ENCODE measurements at places on chromosomes 16 and 17.

- DNase-seq = peak; percentile 55
These were observed 19.8 kb downstream of the COX4I1 start for GRCh38 chr16:85819245-85819644.

GRCh38 chr16:3609895-3610697 lies 1.3 kb downstream of the SLX4 start:
- no peak for DNase-seq

DNA sequence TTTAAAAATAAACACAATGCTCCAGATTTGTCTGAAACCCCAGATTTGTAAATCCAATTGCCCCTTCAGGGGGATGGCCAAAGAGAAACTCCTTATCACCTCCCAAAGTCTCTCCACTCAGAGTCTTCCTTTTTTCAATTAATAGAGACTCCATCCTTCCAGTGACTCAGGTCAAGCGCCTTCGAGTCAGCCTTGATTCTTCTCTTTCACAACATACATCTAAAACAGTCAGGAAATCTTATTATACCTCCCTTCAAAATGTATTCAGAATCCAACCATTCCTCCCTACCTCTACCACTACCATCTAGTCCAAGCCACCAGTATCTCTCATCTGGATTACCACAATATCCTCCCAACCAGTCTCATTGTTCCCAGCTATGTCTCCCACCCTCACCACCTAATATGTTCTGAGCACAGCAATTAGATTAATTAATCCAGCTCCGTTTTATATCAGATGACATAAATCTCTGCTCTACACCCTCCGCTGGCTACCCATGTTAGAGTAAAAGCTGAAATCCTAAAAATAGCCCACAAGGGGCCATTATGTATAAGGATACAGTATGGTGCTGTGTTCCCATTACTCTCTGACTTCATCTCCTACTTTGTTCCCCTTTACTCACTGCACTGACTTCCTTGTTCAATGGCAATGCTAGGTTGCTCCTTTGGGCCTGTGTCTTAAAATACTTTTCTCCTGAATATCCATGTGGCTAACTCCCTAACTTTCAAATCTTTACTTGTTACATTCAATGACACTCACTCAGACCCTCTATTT lies 11.8 kb downstream of the SIAH1 start:
- no peak for DNase-seq

GRCh38 chr17:63764716-63765115 lies 8.7 kb downstream of the CCDC47 start:
- DNase-seq = no peak

DNA sequence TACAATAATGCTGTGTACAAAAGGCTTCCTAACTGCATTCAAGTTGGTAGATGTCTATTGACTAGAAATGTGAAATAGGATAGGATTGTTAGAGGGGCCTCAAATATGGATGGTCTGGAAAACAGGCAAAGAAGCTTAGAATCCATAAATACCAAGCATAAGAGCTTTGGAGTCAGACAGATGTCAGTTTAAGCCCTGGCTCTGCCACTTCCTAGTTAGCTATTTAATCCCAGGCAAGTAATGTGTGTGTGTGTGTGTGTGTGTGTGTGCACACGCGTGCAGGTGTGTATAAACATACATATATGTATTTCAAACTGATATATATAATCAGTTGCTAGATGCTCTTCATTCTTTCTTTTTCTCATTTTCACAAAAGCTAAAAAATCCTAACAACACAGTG lies 66.7 kb downstream of the MMD start:
- DNase-seq = no peak

DNA sequence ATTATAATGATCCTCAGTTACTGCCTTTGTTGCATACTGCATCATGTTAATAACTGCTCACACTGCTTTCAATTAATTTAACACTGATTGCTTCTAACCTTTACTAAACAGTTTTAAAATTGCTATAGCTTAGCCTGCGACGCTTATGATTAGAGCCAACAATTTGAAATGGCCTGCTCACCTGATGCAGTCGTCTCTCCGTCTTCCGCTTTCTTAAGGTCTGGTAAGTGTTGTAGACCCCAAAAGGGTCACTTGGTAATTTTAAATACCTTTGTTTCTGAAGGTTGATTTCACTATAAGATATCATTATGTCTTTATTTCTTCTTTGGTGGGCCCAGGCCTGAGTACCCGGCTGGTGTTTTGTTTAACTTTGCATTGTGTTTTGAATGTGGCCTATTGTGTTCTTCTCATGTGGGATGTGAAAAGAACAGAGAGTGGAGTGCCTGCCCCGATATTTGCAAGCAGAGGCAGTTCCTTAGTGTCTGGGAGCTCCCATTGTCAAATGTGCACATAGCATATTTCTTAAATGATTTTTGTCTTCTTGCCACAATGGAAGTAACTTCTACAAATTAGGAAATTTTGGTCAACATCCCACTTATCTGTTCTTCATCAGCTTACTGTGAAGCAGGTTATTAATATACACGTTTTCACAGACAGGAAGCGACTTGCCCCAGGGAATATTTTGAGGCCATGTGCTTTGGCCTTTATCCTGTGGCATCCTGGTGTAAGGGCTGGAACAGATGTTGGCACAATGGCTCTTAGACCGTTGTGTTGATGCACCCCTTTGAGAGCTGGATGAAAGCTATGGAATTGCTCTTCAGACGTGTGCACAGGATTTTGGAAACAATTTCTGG lies 2.9 kb downstream of the PHKB start:
- no peak for DNase-seq

- no peak for DNase-seq
These were observed 637 bp downstream of the DHRS11 start for GRCh38 chr17:36592316-36592715.

GRCh38 chr16:27328937-27329336 lies 15.2 kb downstream of the IL4R start:
- no peak for DNase-seq

DNA sequence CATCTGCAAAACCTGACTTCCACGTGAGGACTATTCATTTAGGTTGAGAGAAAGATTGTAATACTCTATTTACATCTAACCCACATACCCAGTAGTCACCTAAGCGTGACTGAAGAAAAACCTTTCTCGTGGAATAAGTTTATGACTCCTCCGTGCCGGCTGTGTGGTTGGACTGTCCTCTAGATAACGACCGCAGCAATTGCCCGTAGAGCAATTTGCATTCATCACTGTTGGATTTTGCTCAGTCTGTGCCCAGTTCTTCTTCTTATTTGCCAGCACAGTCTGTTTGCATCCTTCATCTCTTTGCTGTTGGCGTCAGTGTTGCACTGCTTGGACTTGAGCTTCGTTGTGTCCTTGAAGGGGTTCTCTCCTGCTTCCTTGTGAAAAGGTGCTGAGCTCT lies 131.3 kb downstream of the CYB561 start:
- DNase-seq = no peak

DNA sequence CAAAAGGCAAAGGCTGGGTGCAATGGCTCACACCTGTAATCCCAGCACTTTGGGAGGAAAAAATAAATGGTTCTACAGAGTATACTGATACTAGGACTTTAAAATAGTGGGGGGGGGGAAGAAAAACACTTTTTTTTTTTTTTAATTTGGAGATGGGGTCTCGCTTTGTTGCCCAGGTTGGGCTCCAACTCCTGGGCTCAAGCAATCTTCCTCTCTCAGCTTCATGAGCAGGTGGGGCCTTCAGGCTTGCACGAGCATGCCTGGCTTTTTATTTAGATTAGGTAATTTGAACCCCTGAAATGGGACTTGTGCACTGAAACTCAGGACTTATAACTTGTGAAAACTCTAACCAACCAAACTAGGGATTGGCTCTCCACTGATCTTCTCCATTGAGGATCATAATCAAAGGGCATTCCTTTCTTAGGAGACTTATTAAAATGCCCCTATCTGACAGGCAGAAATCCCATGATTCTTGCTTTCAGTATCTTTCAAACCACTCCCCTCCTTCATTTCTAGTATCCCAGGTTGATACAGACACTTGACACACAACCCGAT lies 16.9 kb downstream of the GRB2 start:
- DNase-seq = no peak

GRCh38 chr17:3558603-3559269 lies 1.1 kb upstream of the TRPV3 start:
- peak; percentile 44 for DNase-seq

DNA sequence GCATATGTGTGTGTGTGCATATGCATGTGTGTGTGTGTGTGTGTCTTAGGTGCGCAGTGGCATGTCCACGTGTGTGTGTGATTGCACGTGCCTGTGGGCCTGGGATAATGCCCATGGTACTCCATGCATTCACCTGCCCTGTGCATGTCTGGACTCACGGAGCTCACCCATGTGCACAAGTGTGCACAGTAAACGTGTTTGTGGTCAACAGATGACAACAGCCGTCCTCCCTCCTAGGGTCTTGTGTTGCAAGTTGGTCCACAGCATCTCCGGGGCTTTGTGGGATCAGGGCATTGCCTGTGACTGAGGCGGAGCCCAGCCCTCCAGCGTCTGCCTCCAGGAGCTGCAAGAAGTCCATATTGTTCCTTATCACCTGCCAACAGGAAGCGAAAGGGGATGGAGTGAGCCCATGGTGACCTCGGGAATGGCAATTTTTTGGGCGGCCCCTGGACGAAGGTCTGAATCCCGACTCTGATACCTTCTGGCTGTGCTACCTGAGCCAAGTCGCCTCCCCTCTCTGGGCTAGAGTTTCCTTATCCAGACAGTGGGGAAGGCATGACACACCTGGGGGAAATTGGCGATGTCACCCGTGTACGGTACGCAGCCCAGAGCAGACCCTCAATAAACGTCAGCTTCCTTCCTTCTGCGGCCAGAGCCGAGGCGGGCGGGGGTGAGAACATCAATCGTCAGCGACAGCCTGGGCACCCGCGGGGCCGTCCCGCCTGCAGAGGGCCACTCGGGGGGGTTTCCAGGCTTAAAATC lies 47.6 kb downstream of the IL21R start:
- peak; percentile 45 for DNase-seq

DNA sequence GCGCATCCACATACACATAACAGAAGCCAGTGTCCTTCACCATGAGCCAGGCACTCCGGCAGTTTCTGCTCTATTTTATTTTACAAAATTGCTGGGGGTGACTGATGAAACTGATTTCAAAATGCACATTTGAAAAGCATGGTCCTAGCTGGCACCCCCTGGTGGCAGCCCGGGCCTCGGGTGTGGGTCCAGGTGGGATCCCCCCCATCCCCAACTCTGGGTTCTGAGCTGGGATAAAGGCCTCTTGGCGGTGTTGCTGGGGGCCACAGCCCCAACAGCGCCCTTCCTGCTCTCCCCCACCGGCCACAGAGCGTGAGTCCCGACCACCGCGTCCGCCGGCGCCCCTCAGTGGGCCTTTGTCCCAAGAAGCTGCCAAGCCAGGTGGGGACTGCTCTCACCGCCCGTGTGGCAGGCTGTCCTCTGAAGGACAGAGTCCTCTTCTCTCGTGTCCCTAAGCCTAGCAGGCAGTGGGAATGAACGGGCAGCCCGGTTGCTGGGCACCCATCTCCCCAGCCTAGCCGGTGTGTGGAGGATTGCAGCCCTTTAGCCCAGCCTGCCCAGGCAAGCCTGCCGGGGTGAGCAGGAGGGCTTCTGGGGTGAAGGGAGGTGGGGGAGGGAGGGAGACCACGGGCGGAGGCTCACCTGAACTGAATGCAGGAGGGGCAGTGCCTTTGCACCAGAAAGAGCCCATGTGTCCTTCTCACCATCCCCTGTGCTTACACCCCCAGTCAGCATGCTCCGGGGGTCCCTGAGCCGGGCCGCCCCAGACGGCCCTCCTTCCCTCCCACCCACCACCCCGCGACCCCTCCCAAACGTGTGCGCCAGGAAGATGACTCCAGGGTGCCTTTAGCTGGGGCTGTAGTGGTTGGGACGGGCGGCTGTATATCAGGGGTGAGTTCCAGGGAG lies 898 bp downstream of the SNAI3 start:
- DNase-seq = peak; percentile 51

GRCh38 chr16:84810518-84811273 lies 9.1 kb upstream of the CRISPLD2 start:
- DNase-seq = no peak

- DNase-seq = no peak
These were observed 631 bp downstream of the NLRC5 start for GRCh38 chr16:56989988-56990387.

DNA sequence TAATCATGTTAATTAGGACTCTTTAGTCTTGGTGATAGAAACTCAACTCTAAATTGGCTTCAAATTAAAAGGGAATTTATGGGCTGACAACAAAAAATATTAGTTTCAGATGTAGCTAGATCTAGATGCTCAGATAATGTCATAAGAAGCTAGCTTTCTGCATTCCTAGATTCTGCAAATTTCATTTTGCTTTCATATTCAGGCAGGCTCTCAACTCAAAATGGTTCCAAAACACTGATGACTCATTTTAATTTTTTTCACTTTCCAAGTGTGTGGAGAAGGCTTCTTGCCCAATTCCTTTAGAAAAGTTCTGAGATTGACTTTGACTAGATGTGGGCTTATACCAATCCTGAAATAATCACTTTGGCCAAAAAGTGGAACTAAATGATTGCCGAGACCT lies 236.7 kb upstream of the GOT2 start:
- DNase-seq = no peak

GRCh38 chr16:8998108-8998507 lies 34.4 kb upstream of the USP7 start:
- no peak for DNase-seq

- no peak for DNase-seq
These were observed 31.1 kb downstream of the SNN start for GRCh38 chr16:11699234-11699894.

- DNase-seq = no peak
These were observed 18.7 kb upstream of the SLC38A8 start for GRCh38 chr16:84061236-84061819.

- no peak for DNase-seq
These were observed 709.1 kb downstream of the CDH11 start for GRCh38 chr16:64412578-64413280.

- DNase-seq = no peak
These were observed 50.5 kb upstream of the ZNF469 start for GRCh38 chr16:88331989-88332920.

- no peak for DNase-seq
These were observed 78.0 kb downstream of the GNAO1 start for GRCh38 chr16:56269281-56269680.

- DNase-seq = no peak
These were observed 11.4 kb downstream of the MARVELD3 start for GRCh38 chr16:71637398-71637797.

DNA sequence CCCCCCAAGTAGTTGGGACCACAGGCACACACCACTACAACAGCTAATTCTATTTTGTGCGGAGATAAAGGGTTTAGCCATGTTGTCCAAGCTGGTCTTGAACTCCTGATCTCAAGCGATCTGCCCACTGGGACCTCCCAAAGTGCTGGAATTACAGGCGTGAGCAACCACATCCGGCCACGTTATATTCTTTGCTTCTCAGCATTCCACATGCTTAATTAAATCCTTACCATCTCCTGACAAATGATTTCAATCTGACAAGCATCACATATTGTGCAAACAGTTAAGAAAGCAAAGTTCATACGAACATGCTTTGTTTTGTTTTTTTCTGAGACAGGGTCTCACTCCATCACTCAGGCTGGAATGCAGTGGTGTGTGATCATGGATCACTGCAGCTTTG lies 18.2 kb downstream of the HIGD1B start:
- no peak for DNase-seq

Measured in activated CD4-positive, CD25-positive, alpha-beta regulatory T cell (primary cell).